ENCODE measurements at places on chromosomes 4 and X.

- no peak for DNase-seq
These were observed 256.7 kb downstream of the SPOCK3 start for GRCh38 chr4:166977596-166977995.

- DNase-seq, result no peak
These were observed 109.1 kb upstream of the TBL1X start for GRCh38 chrX:9355739-9356138.

GRCh38 chrX:69896046-69896445 is 153.7 kb downstream of the AWAT2 start:
- DNase-seq, result no peak

- no peak for DNase-seq
These were observed 795.4 kb upstream of the MAGEB2 start for GRCh38 chrX:29419774-29420553.

DNA sequence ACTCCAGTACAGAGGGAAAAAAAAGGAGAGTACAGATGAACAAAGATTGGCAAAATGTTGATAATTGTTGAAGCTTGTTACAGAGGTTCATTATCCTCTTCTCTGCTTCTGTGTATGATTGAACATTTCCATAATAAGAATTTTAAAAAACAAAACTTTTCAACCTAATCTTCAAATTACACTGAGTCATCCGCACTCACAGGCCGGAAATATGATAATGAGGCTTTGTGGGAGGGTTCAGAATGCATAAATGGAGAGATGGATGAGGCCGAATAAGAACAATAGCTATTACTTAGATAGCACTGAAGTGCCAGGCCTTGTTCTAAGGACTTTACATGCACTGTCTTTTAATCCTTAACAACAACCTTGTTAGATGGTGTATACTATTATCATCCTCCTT is 4.6 kb upstream of the ERCC6L start:
- no peak for DNase-seq

DNA sequence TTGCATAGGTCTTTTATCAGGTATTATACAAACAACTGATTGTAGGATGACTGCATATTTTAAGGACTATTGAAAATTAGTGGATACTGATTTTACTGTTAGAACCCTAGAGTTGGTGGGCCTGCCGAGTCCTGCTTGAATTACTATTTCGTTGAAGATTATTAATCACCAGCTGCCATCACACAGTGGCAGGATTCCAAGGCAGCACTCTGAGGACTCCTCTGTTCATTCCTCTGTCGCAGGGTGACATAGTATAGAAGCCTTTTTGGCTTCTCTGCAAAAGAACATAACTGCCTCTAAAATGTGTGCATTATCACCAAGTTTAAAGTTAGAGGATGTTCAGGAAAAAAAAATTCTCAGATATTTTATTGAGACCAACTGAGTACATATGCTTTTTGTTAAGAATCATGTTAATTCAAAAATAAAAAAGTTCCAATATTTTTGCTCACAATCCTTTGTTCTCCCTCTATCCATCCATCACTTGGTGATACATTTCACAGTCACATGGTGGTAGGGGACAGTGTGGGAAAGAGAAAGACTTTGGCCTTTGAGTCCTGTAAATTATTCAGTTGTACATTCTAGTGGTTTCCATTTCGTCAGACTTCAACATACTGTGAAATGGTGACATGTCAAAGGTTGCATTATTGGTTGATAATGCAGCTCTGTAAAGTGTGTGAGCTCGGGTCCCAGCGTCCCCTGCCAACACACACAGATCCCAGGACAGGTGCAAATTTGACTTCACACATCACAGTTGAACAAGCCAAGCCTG is 332.5 kb downstream of the GRID2 start:
- DNase-seq, result no peak

Measured in activated T-cell treated with anti-CD3 and anti-CD28 coated beads for 4 hours (primary cell).